WTC11 (cell line): ENCODE measurements at places on chromosomes 3 and 15.

DNA sequence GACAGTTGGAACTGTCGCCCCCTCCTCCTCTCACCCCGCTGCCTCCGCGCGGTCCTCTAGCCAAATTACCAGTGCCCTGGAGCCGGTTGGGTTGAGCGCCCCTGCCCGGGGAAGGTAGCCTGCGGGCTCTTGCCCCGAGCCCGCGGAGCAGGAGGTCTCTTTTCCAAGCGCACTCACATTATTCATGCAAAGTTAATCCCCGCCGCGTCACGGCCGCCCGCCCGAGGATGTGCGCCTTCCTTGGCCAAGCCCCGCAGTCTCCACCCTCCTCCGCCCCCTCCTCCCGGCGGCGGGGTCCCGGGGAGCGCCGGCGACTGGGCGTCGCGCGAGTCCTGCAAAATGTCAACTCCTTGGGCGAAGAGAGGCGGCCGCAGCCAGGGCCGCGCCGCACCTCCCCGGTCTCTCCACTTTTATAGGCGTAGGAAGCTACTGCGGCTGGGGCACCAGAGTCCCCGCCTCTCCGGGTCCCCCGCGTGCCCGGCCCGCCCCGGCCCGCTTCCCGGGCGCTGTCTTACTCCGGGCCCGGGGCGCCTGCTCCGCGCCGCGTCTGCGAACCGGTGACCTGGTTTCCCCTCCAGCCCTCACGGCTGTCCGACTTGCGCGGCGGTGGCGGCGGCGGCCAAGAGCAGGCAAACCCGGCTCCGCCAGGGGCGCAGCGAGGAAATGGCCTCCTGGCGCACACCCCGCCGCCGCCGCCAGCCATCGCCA lies at the start of gene THRB:
Gene THRB, minus strand, starts transcription at position 233 of the 708 bp plus-strand sequence.
- peak; percentile 77 for DNase-seq

DNA sequence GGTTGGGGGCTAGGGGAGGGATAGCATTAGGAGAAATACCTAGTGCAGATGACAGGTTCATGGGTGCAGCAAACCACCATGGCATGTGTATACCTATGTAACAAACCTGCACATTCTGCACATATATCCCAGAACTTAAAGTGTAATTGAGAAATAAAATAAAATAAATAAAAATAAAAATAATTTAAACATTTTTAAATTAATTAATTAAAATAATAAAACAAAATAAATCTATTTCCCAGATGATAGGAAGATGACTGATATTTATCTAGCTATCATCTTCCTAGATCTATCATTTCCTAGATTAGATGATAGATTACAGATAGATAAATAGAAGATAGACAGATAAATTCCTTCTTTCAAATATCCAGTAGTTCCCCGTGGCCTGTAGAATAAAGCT lies 137.3 kb downstream of the OCA2 start:
- DNase-seq, result no peak

- no peak for DNase-seq
Measured at GRCh38 chr15:93020976-93021772, 67.8 kb downstream of the RGMA start.

DNA sequence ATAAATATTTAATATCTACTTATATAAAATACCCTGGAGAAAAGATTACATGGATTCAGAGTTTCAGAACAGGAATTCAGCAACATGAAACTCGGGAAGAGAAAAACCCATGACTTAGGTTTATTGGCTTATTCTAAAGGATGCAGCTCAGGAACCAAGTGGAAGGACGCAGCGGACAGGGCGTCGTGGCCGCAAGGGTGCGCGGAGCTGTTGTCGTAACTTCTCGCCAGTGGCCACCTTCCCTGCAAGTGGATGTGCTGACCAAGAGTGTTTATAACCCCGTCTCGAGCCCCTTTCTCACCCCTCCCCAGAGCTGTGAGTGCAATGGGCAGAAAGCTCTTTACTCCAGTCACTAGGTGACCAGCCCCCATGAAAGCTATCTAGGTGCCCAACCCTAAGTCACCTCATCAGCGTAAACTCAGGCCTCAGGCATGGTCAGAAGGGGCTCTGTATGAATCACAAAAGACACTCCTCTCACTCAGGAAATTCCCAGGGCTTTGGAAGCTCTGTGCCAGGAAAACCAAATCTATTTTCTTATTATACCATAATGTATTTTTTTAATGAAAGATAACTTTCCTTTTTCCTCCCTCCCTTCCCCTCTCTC lies 77.3 kb downstream of the CHRNA7 start:
- DNase-seq, result no peak

DNA sequence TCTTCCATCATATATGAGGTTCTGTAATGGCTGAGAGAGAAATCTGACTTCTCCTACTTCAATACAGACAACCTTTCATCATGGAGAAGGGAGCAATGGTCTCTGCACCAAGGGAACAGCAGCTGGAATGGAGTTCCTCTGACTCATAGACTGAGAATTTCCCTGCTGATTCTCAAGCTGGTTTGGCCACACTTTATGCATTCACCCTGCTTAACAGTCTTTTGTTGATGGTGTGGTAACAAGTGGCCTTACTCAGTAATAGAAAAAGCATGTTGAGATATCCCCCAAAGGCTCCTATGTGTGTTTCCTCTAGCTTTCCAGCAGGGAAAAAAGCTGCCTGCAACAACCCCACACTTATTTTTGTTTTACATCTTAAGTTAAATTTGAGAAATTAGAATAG lies 138.1 kb downstream of the GREM1 start:
- DNase-seq, result no peak
